Neural progenitor cell (in vitro differentiated cells): ENCODE measurements at places on chromosomes 12 and 14.

- H3K27me3 ChIP-seq, result no peaks in the 10 kb centered on the region
- no peak overlapping the region for H3K27ac ChIP-seq
- H3K4me3 ChIP-seq, result no peak overlapping the region
- H3K36me3 ChIP-seq, result no peaks in the 10 kb centered on the region
These were observed 17.3 kb upstream of the TMPRSS12 start for GRCh38 chr12:50825372-50825838.

DNA sequence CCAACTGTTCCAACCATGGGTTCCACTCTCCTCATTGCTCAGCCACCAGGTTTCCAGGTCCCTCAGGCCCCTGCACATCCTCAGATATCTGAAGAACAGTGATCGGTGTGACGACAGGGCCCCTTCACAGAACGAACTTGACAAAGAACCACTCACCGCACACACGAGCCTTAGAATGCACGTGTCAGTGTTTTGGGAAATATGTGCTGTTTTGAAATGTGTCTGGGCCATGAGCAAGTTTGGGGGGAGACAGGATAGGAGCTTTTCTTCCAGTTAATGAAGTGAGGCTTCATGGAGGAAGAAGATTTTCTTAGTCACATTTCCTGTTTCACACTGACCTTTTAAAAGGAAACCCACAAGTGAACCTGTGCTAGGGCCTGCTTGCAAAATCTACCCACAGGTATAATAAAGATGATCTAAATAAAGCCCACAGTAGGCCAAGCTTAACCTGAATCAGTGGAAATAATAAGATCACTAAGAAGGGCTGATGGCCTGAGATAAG, 58.6 kb downstream of the ZFP36L1 start:
- H3K4me1 ChIP-seq, result peaks cover 46% of the 10 kb centered on the region
- no peak overlapping the region for H3K27ac ChIP-seq
- H3K4me3 ChIP-seq, result no peak overlapping the region
- DNase-seq, result no peak
- H3K36me3 ChIP-seq, result no peaks in the 10 kb centered on the region

- H3K4me3 ChIP-seq, result no peak overlapping the region
- peaks cover 20% of the 10 kb centered on the region for H3K4me1 ChIP-seq
- no peak for DNase-seq
- H3K27ac ChIP-seq, result no peak overlapping the region
These were observed 70.7 kb upstream of the LMNTD1 start for GRCh38 chr12:25623816-25624215.

DNA sequence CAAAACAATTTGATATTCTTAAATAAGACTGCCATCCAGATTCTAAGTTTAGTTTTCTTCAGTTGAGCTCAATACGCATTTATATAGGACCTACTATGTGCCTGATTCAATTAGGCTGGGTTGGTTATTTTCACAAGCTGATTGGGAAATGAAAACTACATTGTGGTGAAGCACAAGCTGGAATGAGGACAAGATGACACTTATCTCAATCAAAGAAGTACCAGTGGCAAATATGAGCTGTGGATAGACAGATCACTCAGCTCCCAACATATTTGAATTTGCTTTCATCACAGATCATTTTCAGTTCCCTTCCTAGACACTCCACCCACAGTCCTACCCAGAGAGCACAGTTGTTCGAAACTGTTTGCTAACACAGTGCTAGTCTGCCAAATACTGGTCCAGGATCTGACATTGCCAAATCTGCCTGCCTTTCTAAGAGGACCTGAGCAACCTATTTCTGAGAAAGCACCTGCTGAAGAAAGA, 74.7 kb downstream of the LLPH start:
- no peak overlapping the region for H3K4me3 ChIP-seq
- no peak overlapping the region for H3K27ac ChIP-seq
- no peaks in the 10 kb centered on the region for H3K27me3 ChIP-seq
- H3K36me3 ChIP-seq, result no peaks in the 10 kb centered on the region
- DNase-seq, result no peak

GRCh38 chr12:126944684-126945083, 1322.3 kb upstream of the TMEM132C start:
- no peak overlapping the region for H3K27ac ChIP-seq
- peaks cover 4% of the 10 kb centered on the region for H3K27me3 ChIP-seq
- H3K36me3 ChIP-seq, result no peaks in the 10 kb centered on the region
- H3K4me3 ChIP-seq, result no peak overlapping the region
- H3K4me1 ChIP-seq, result no peaks in the 10 kb centered on the region

DNA sequence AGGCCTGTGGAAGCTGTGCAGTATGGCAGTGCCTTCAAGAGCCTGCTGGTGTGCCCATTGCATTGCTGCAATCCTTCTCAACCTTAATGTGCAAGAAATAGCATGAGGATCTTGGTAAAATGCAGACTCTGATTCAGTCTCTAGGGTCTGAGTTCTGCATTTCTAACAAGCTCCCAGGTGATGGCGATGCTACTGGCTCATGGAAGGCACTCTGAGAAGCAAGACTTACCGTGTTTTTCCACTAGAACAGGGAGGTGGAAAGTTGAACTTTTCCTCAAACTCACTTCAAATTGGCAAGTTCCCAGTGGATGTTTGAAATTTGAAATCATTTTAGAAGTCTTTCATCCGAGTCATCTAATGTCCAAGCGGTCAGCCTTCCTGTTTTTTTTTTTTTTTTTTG, 55.5 kb downstream of the MYRFL start:
- no peaks in the 10 kb centered on the region for H3K27me3 ChIP-seq
- no peak overlapping the region for H3K27ac ChIP-seq

DNA sequence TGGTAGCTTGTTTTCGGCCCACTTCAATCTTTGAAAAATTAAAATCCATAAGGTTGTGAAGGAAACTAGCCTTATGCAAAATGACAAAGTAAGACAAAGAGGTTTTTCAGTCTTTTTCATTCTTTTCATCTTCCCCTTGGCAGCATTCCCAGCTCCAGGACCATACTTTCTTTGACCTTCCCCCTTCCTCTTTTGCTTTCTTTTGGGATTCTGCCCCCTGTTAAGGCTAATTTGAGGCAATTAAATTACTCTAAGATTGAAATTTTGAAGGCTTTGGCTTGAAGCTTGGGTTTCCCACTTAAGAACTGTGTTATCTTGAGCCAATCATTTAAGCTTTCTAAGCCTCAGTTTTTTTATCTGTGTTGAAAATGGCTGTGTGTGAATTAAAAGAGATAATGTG, 124.9 kb downstream of the DACT1 start:
- no peak for DNase-seq
- no peak overlapping the region for H3K4me3 ChIP-seq
- no peaks in the 10 kb centered on the region for H3K36me3 ChIP-seq
- peaks cover 12% of the 10 kb centered on the region for H3K27me3 ChIP-seq

DNA sequence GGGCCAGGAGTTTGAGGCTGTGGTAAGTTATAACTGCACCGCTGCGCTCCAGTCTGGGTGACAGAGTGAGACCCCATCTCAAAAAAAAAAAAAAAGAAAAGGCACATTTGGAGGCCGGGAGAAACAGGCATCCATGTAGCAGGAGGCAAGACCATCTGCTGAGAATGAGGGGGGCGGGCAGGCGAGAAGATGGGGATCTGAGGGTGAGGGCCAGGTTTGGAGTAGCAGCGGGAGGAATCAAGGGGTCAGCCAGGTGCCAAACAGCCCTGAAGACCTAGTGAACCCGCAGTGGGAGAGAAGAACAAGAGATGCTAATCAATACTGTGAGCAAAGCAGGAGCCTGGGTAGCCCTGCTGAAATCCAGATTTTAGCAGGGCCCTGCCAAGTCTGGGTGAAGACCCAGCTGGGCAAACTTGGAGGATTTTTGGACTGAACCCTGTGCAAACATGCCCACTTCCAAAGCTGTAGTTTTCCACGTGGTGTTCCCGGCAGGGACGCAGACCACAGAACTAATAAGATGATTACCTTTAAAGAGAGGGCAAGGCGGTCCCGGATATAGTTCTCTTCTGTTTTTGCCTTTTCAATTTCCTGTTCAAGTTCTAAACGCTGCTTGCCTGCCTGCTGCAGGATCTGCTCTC, 61.0 kb downstream of the NIN start:
- H3K36me3 ChIP-seq, result peaks cover 24% of the 10 kb centered on the region
- H3K27me3 ChIP-seq, result no peaks in the 10 kb centered on the region
- no peaks in the 10 kb centered on the region for H3K4me1 ChIP-seq
- no peak for DNase-seq
- H3K4me3 ChIP-seq, result no peak overlapping the region
- H3K27ac ChIP-seq, result no peak overlapping the region

DNA sequence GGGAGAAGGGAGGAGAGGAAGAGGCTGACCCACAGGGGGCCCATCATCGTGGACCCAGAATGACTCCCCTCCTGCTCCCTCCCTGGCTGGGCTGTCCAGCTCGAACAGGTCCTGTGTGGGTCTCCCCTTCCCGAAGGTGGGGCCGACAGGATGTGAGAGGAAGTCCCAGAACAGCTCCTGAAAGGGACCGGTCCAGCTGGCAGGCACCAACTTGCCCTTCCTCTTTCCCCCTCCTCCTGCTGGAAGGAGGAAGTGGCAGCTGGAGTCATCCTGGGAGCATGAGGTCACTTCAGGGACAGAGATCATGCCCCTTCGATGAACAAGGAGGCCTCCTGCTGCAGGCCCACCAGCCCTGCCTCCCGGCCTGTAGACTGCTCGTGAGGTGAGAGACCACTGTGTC, 35.0 kb upstream of the BEGAIN start:
- DNase-seq, result no peak
- H3K4me3 ChIP-seq, result no peak overlapping the region
- no peaks in the 10 kb centered on the region for H3K36me3 ChIP-seq
- H3K4me1 ChIP-seq, result peaks cover 6% of the 10 kb centered on the region
- H3K27ac ChIP-seq, result no peak overlapping the region

- H3K27me3 ChIP-seq, result no peaks in the 10 kb centered on the region
- DNase-seq, result peak; percentile 67
- H3K4me1 ChIP-seq, result peaks cover 8% of the 10 kb centered on the region
- no peak overlapping the region for H3K27ac ChIP-seq
- no peaks in the 10 kb centered on the region for H3K36me3 ChIP-seq
- H3K4me3 ChIP-seq, result no peak overlapping the region
These were observed 691.8 kb downstream of the BCL11B start for GRCh38 chr14:98580131-98580678.

GRCh38 chr12:57724936-57725740, 13.4 kb downstream of the AGAP2 start:
- no peak overlapping the region for H3K27ac ChIP-seq
- H3K4me3 ChIP-seq, result no peak overlapping the region
- no peaks in the 10 kb centered on the region for H3K36me3 ChIP-seq
- H3K27me3 ChIP-seq, result peaks cover 75% of the 10 kb centered on the region

DNA sequence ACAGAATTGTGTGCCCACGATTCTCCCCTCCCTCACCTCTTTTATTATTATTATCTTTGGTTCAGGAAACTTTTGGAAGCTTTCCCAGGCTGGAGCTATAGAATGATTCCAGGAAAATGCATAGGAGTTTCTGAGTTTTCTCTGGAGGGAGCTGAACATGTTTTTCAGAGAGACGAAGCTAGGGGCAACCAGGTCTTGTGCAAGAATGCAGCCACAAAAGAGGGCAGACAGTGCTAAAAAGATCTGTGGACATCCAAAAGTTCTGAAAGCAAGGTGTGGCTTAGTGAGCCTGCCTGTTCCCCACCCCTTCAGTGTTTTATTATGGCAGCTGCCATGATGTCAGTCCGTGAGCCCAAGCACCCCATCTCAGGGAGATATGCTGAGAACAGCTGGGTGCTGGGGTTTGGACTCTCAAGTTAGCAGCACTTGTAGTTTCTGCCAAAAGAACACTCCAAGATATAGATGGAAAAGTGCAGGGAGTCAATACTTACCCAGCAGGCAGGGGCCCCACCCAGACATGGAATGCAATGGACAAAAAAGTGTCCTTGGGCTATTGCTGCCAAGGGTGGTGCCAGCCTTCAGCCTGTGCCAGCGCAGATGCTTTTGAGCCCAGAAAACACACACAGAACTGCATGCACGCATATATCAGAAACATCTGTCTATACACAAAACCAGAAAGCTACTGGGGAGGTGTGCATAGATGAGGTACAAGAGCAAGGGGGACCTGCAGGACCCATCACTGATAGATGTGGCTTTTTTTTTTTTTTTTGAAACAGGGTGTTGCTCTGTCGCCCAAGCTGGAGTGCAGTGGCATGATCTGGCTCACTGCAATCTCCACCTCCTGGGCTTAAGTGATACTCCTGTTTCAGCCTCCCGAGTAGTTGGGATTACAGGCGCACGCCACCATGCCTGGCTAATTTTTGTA, 17.0 kb upstream of the IRF2BPL start:
- no peaks in the 10 kb centered on the region for H3K27me3 ChIP-seq
- DNase-seq, result no peak

- H3K27me3 ChIP-seq, result no peaks in the 10 kb centered on the region
- H3K4me3 ChIP-seq, result no peak overlapping the region
- H3K27ac ChIP-seq, result no peak overlapping the region
- no peaks in the 10 kb centered on the region for H3K4me1 ChIP-seq
- DNase-seq, result no peak
These were observed 128.3 kb downstream of the SLC16A7 start for GRCh38 chr12:59724011-59724695.

DNA sequence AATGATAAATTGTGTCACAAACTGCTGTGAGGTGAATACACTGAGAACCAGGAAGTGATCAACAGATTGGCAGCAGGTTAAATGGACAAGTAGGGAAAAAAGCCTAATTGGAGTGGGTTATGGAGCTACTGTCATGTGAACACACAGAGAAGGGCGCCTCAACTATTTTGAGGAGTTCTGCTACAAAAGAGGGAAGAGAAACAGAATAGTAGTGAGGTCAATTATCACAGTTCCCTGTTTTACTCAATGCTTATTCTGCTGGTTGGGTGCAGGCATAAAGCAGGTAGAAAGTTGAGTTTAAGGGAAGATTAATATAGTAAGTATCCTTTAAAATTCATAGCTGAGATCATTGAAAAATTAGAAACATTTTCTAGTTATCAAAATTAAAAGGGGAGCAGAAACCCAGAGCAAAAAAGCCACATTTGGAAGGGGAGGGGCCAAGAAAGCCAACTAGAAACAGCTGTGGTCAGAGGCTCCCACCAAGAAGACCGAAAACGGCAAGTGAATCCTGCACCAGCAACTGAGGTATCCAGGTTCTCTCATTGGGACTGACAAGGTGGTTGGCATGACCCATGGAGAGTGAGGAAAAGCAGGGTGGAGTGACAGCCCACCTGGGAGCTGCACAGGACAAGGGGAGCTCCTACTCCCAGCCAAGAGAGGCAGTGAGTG, 105.7 kb downstream of the ZC3H14 start:
- no peaks in the 10 kb centered on the region for H3K4me1 ChIP-seq
- no peak overlapping the region for H3K4me3 ChIP-seq

- H3K36me3 ChIP-seq, result no peaks in the 10 kb centered on the region
- H3K4me1 ChIP-seq, result no peaks in the 10 kb centered on the region
- no peaks in the 10 kb centered on the region for H3K27me3 ChIP-seq
- peak; percentile 37 for DNase-seq
- H3K27ac ChIP-seq, result no peak overlapping the region
- H3K4me3 ChIP-seq, result no peak overlapping the region
These were observed 47.9 kb downstream of the GALC start for GRCh38 chr14:87944987-87945604.

DNA sequence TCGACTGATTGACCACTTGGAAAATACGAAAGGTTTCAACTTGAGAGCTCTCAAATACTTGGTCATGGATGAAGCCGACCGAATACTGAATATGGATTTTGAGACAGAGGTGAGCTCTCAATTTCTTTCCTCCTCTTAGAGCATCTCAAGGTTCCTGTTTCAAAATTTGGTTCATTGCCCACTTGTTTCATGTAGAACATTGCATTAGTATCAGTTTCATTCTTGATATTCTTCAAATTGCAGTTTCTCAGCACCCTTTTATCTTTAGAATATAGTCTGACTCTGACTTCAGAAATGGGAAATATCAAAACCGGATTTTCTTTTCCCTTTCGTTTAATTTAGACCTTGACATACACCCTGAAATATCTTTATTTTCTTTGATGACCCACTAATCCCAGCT, 8.8 kb downstream of the DDX47 start:
- H3K27ac ChIP-seq, result no peak overlapping the region
- H3K27me3 ChIP-seq, result no peaks in the 10 kb centered on the region
- no peaks in the 10 kb centered on the region for H3K4me1 ChIP-seq
- H3K36me3 ChIP-seq, result peaks cover 22% of the 10 kb centered on the region
